ENCODE measurements at places on chromosomes 4 and X.

- no peak for DNase-seq
Measured at GRCh38 chr4:53866055-53866454, 198.3 kb downstream of the CHIC2 start.

DNA sequence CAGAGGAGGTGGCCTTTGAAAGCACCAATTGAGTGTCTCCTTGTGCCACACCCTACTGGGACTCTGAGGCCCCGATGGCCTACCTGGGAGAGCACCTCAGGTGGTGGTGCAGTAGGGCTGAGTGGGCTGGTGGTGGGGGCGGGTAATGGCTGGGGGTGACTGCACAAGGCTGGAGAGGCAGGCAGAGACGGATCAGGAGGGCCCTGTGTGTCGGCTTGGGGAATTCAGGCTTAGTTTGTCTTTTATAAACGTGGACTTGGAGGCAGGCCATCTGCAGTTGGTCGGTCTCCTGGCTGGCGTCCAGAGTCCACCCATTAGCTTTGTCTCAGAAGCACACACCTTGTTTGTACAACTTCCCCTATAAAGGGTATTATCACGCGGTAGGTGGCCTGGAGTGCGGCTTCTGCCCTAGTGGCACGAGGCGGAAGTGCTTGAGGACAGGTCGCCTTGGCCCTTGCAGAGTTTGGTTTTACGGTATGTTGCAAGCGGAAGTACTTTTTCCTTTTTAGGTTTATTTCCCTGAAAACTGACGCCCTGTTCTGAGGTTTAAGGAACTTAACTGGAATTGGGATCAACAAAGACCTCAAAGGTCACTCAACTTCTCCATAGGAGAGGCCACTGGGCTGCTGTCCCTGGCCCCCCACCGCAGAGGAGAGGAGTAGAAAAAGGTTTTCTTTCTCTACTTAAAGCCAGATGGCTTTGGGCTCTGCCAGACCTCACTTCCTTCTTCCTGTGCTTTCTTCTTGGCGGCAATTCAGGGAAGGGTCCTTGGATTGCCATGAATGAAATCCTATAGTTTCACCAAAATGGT is 8.0 kb downstream of the TBC1D14 start:
- no peak for DNase-seq

GRCh38 chr4:152246659-152247058 is 289.2 kb downstream of the FBXW7 start:
- DNase-seq: no peak

GRCh38 chr4:102687982-102688433 is 72.8 kb downstream of the MANBA start:
- DNase-seq: no peak

DNA sequence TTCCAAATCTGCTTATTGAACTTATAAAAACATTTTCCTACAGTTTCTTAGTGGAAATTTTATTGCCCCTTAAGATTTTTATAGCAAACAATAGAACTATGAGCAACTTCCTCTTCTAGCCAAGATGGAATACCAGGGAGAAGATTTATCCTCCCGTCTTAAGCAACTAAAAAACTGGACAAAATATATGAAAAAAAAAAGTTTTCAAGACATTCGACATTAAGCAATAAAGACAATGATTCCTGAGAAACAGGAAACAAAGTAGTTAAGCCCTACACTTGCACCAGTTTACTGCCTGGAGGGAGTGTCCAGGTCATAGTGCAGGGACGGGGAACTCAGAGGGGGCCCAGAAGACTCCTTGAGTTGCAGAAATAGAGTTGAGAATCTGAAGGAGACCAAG is 516.1 kb upstream of the DIPK2B start:
- DNase-seq: no peak

DNA sequence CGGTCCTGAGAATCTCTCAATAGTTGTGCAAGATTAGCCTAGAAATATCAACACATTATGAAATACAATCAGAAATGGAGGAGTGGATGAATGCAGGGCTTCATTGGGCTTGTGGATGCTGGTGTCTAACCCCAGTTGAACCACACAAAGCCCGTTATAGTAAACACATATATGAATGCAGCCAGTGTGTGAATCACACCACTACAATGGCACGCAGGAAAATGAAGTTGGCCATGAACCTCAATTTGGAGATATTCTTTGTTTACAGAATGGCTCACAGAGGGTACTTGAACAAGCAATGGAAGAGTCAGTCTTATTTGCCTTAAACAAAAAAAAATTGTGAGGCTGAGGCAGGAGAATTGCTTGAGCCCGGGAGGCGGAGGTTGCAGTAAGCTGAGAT is 57.8 kb downstream of the SOD3 start:
- peak; percentile 26 for DNase-seq

DNA sequence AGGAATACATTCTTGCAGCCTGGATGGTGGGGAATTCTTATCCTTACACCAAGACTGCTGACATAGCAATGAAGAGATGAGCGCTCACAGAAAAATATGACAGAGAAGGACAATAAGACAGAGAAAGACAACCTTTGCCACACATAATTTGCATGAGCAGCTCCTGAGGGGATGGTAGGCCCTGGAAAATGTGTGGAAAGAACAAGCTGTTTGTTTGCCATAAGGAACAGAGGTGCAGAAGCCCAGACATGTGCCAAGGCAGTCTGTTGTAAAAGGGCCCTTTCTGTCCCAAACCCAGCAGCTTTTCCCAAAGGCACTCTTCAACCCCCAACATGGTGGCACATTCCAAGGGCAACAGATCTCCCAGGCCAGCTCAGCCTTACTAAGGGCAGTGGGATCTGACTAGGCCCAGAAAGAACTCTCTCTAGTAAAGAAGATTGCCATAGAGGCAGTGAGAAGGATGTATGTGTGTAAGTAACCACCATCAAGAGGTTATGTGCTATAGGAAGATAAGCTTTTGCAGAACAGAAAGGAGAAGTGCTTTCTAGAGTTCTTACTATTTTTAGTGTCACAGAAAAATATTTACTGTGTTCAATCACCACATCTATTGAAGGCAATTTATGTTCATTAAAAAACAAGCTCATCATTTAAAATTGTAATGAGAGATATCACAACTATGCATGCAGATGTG is 287.0 kb upstream of the RASGEF1B start:
- no peak for DNase-seq

DNA sequence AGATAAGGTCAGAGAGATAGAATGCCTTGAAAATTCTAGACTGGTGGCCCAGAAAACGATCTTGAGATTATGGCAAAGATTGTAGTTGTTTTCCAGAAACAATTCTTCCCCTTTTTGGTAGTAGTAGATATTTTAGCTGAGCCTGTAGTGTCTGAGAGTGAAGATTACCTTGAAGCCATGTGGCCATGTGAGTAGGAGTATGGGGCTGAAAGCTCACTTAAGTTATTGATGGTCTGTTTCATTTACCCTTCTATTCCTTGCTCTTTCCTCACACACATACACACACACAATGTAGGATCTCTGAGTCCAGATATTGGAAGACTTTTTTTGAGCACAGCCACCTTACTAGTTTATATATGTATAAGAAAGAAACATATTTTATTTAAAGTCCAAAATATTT is 941.6 kb upstream of the GRID2 start:
- no peak for DNase-seq

DNA sequence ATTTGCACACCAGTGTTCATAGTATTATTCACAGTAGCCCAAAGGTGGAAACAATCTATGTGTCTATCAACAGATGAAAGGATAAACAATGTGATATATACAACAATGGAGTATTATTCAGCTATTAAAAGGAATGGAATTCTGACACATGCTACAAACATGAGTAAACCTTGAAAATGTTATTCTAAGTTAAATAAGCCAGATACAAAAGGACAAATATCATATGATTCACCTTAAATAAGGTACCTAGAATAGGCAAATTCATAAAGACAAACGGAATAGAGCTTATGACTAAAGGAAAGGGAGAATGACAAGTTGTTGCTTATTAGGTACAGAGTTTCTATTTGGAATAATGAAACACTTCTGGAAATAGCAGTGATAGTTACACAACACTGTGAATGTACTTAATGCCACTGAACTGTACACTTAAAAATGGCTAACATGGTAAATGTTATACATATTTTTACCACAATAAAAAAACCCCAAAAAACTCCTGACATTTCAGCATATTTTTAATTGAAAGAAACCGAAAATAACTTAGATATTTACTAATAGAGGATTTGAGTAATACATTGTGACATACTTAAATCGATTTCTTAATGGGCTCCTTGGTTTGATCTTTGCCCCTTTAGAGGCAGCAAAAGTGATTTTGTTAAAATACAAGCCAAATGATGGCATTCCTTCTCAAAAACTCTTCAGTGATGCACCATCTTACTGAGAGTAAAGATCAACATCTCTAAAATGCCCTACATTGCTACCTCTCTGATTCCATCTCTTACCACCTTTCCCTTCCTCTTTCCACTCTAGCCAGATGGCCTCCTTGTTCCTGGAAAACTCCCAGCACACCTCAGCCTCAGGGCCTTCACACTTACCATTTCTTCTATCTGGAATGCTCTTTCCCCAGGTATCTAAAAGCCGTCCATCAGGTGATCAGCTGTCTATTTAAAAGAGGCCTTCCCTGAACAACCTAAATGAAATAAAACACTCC is 8.6 kb upstream of the CYP2U1 start:
- DNase-seq: no peak

- DNase-seq: no peak
Measured at GRCh38 chr4:18859468-18859867, 837.9 kb upstream of the LCORL start.

GRCh38 chr4:29047341-29048041 is 1672.7 kb upstream of the PCDH7 start:
- DNase-seq: no peak

DNA sequence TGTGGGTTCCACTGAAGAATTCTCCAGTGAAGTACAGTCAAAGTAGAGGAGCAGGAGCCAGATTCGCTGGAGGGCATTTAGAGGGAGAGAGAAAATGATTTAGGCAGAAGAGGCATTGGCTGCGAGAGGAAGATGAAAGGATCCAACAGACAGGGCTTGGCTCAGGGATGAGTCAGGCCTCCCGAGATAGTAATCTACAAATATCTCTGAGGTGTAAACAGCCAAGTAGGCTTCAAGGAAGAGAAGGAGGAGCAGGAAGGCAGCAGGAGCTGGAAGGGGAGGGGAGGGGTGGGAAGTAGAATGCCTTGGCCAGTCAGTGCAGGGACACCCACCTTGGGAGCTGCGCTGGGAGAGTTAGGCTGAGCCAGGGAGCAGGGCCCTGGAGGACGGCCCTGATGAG is 55.5 kb downstream of the PJA1 start:
- DNase-seq: no peak

DNA sequence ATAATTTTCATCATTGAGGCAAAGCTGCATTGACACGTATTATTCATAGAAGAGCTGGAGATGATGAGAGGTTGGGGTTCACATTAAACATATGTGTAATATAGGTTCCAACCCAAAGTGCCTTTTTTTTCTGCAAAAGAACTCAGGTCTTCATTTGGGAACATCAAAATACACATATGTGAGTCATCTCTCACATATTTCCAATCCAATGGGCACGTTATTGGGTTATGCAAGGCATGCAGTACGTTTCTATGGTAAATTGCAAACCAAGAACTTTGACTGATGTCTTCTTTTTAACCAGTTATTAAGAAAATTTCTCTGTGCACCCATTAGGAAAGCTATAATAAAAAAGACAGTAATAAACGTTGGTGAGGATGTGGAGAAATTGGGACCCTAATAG is 150.3 kb upstream of the FAM9B start:
- DNase-seq: no peak

DNA sequence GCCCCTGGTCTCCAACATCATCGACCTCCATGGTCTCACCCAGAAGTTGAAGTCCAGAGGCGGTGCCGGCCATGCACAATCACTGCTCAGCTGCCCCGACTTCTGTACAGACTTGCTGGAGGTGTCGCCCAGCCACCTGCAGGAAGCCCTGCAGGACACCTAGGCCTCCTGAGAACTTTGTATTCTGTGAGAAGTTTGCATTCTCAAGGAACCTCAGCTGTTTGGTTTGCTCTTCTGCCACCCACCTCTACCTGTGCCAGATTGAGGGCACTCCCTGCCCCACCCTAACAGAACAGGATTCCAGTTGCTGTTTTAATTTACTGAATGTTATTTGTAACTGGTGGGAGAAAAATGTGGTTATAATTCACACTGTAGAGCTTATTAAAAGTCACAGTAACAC is 46.8 kb downstream of the TRIM61 start:
- no peak for DNase-seq

DNA sequence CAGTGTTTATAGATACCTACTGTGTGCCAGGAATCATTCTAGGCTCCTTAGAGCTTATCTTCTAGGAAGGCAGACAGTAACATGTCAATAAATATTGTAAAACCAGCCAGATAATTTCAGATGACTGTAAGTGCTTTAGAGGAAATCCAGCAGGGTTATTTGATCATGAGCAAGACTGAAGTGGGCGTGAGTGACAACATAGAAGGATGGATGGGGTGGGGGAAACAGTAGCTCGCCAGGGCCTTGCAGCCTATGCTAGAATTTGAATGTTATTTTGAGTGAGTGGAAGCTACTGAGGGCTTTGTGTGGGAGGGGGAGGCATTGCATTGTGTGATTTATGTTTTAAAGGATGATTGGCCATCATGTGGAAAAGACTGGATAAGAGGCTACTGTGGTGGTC is 6.7 kb downstream of the SRD5A3 start:
- DNase-seq: no peak

GRCh38 chrX:24990535-24990934 is 25.2 kb downstream of the ARX start:
- no peak for DNase-seq

DNA sequence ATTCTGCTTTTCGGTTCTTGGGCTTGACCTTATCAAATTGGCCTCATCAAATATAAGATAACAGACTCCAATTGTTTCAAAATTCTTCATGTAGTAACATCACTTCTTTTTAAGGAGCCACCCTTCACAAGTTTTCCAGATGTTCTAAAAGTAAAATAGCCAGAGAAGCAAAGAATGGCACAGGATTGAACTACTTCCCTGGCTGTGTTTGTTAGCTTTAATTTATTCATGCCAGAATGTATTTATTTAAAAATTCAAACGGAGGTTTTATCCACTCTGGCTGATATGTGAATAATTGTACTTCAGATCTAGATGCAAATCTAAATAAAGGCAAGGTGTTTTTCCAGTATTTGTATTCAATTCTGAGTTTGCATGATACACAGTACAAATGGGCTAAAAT is 581.3 kb upstream of the TENM3 start:
- no peak for DNase-seq

- DNase-seq: no peak
Measured at GRCh38 chrX:68998716-68999115, 166.5 kb downstream of the PJA1 start.

GRCh38 chrX:80022363-80023031 is 7.9 kb downstream of the TBX22 start:
- DNase-seq: no peak

GRCh38 chrX:136322064-136322463 is 21.3 kb downstream of the ADGRG4 start:
- DNase-seq: no peak

GRCh38 chrX:115531818-115532403 is 29.1 kb upstream of the PLS3 start:
- peak; percentile 60 for DNase-seq
